ENCODE measurements at places on chromosomes 5 and 9.

GRCh38 chr9:114981063-114981462 lies 50.7 kb upstream of the TNFSF8 start:
- DNase-seq, result no peak

GRCh38 chr5:141850244-141850768 lies 27.9 kb downstream of the PCDH1 start:
- peak; percentile 96 for DNase-seq

- peak; percentile 71 for DNase-seq
Observed at GRCh38 chr9:121362813-121363621, 7.0 kb downstream of the STOM start.

DNA sequence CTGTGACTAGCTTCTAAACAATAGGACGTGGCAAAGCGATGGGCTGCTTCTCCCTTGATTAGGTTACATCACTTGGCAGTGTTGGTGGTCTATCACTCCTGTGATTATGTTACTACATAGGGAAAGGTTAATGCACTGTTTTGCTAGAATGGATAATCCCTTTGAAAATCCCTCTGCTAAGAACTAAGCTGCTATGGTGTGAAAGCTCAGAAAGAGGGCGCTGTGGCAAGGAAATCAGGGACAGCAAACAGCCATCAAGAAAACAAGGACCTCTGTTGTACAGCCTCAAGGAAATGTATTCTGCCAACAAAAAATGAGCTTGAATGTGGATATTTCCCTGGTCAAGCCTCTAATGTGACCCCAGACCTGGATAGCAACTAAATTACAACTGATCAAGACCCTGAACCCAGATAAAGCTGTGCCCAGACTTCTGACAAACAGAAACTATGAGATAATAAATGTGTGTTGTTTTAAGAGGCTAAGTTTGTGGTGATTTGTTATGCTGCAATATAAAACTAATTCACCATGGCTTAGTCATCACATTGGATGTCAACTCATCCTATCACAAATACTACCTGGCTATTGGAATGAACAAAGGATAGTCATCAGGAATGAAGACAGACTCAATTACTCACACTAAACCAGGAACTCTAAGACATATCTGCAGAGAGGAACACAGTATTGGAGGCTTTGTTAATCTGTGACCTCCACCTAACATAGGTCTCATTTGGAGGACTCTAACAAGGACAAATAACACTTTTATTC lies 1215.9 kb downstream of the EFNA5 start:
- no peak for DNase-seq

GRCh38 chr5:95531491-95531890 lies 23.3 kb downstream of the SKIC3 start:
- DNase-seq, result no peak

DNA sequence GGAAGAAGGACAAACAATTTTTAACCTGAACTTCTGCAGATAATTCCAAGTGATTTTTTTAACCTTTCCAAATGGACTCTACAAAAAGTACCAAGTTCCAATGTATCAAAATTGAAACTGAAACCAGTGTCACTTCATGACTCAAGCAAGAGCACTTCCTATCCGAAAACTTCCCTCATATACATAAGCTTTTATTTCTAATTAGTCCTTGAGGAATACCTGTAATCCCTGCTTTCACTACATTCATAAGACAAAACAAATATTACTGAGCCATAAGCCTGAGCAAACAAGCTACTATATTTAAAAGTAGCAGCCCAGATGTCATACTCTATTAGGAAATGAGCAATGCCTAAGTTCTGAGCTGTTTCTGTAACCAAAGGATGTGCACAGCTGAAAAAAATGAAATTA lies 224.4 kb downstream of the EBF1 start:
- peak; percentile 50 for DNase-seq

DNA sequence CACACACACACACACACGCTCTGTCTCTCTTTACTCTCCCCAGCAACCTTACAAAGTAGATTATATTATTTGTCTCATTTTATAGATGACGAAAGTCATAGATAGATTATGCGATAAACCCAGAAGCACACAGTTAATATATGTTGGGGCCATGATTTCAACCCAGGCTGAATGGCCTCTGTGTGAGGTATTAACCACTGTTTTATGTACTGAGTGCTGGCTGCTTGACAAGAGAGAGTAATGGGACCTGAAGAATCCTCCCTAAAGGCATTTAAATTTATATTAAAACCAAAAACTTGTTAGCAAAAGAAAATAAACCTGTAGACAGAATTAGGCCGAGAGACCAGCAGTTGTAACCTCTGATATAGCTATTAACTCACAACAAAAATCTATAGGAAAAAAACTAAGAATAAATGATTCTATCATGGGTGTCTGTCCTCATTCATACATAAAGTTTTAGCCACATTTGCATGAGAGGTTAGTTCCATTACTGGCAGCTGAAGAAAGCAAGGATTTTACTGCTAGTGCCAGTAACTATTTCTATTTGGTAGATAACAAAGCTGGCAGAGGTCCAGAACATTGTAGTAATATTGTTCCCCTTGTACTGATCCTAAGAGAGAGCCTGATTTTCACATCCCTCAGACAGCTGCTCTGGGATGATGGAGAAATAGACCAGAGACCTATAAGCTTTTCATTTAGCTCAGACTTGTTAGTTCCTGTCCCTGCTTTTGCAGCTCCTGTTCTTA lies 250.9 kb downstream of the ADGRV1 start:
- DNase-seq, result no peak

DNA sequence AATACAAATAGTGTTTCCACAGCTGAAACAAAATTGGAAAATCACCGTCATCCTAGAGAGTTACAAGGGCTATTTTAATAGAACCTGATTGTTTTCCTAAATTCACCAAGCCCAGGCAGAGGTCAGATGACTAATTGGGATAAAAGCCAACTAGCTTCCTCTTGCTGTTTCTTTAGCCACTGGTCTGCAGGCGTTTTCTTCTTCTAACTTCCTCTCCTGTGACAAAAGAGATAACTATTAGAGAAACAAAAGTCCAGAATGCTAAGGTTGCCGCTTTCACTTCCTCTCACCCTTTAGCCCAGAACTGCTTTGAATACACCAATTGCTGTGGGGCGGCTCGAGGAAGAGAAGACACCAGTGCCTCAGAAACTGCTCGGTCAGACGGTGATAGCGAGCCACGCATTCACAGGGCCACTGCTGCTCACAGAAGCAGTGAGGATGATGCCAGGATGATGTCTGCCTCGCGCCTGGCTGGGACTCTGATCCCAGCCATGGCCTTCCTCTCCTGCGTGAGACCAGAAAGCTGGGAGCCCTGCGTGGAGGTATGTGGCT lies at the start of gene TLR4:
TLR4 (plus strand) TSS at position 380 of the 552 bp plus-strand sequence; CDS start at position 450, 70 bp downstream.
- DNase-seq, result peak; percentile 73

DNA sequence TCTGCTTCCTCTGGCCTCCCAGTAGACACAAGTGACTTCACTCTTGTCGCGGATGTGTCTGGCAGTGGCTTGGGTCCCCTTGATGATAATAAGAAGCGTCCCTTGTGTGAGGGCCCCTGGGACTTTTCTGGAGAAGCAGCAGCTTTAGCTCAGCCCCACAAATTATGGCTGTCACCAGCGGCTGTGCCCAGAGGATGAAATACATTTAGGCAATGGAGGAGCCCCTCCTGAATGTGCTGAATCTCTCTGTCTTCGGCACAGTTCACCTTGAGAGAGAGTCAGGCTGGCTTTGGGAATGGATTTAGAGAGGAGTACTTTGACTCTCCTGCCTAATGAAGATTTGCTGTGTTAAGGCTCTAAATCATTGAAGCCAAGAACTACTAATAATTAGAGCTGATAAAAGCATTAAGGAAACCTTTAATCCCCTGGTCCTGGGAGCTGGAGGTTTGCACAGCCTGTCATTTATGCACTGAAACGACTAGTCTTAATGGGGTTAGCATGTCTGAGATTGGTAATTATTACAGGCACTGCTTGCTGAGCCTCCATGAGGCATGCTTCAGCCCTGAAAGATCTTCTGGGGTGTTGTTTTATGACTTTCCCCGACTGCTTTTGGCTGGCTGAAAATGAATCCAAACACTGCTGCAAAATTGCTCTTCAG lies 127.0 kb downstream of the TENT4A start:
- DNase-seq, result no peak

- no peak for DNase-seq
Observed at GRCh38 chr5:179767496-179768100, 26.2 kb upstream of the LTC4S start.

DNA sequence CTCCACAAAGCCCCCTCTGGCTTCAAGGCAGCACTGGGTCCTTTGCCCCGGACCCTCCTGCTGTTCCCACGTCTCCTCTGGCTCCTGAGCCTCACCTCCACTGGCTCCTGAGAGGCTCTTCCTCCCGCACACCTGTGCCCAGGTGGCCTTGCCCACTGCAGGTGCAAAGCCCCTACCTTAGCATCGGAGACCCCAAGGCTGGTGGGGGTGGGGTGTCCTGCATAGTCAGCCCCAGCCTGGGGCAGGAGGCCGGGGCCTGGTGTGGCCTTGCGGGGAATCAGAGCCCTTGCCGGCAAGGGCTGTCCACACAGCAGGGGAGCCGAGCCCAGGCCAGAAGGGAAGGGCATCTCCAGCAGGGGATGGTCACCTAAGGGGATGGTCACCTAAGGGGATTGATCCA lies 41.3 kb upstream of the CEP72 start:
- no peak for DNase-seq

DNA sequence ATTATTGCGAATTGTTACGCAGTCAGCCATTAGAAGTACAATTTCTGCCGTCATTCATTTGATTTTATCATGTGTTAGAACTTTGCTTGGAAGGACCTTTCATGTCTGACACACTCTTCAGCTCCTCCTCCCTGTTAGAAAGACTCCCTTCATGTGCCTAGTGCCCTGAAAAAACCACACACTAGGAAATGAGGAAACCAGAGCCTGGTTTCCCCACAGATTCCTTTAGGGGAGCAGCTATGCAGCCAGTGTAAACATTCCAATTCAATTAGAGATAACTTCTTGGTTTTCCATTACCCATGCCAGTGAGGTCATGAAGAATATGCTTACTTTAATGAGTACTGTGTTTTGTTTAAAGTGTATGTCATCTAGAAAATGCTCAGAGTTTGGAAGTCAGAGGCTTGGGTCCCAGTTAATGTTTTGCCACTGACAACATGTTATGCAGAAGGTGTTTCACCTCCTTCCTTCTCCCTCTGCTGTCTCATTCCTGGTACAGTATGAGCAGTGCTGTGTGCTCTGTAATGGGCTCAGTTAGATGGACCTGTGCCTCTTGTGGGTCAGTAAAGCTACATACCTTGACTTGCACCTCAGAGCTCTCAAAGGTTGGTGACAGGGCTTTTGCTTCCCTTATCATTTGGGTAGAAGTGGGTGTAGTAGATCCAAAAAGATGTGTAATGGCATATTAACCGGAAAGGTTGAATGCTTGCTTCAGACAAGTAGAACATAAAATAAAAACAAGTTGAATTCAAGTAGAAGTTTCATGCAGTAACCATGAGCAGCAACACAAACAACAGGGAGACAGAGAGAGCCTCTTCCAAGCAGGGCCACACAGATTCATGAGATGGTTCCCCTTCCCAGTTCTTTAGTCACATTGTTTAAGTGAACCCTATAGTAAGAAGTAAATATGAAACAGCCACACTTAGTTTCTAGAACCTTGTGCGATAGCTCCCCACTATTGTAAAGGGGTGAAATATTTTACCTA lies 52.6 kb upstream of the TNFAIP8 start:
- DNase-seq, result peak; percentile 91

DNA sequence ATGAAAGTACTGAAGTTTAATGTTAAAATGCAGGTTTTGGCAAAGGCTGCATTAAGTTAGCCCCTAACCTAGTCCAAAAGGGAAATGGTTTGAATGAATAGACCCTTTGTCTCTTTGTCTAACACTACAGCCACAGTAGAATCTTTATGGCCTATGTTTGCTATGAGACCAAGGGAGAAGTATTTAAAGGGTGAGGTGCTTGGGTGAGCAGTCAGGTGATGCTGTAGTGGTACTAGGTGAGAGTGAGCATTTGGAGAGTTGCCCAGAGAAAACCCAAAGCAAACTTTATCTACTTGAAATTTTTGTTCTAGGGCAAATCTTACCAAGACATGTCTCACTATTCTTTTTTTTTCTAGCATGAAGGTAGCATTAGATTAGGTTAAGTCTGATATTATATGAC lies 1961.4 kb upstream of the WWC1 start:
- DNase-seq, result no peak

- no peak for DNase-seq
Observed at GRCh38 chr5:15234366-15234765, 265.6 kb upstream of the FBXL7 start.

- peak; percentile 75 for DNase-seq
Observed at GRCh38 chr5:10556289-10556807, 7.5 kb upstream of the ANKRD33B start.

DNA sequence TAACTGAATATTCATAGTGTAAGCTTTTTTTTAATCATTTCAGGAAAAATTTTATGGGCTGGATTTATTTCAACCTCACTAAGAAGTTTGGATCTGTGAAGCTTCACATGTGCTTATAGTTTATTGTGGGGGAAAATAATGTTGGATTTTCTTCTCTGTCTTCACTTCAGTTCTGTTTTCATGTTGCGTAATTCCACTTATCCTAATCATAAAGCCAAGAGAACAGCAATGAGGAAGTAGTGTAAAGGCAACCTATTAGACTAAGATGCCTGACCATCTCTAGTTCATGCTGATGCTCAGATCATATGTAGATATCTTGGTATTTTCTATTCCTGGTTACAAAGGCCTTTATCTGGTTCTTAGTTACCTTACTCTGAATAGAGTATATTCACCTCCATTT lies 50.0 kb downstream of the CD180 start:
- no peak for DNase-seq

DNA sequence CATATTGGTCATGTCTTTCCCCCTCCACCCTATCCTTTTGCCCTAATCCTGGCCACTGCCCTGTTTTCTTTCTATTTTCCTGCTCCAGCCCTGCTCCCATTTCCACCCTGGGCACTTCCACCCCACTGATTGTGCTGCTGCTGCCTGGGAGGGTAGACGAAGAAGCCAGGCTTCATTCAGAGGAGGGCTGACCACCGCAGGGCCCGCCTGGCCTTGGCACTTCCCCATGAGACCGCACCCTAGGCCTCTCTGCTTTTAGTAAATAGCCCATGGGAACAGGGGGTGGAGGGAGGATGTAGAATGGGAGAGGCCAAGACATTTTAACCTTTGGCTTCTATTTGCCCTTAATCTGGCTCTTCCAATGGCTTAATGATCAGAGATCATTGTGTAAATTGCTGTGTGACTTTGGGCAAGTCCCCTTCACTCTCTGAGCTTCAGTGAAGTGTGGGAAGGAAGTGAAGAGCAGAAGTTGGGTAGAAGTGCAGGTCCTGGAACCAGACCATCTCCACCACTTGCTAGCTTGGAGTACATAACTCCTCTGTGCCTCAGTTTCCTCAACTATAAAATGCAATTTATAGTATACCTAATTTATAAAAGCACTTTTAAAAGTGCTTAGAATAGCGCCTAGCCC lies 13.6 kb upstream of the GPX3 start:
- DNase-seq, result no peak

DNA sequence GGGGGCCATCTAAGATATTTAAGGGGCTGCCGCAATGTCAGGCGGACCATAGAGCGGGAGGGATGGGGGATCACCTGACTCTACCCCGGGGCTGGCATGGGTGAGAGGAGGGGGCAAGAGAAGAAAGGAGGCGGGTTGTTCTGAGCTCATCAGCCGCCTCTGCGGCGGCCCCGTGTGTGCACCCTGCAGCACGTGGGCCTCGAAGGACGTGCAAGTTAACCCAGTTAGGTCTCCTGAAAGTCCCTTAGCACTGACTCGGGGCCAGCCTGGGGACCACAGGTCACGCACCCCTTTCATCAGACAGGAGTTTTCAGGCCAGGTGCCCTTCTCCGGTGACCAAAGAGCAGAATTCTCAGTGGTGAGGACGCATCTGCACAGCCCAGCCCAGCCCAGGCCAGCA lies 58.0 kb downstream of the UBE2QL1 start:
- DNase-seq, result no peak

All from AG08395 (cell line).